ENCODE measurements at places on chromosomes 1 and 21.

GRCh38 chr1:195828325-195828724 is 779.9 kb downstream of the KCNT2 start:
- DNase-seq: no peak

- DNase-seq: peak; percentile 76
Measured at GRCh38 chr1:25904943-25905679, 1.1 kb downstream of the STMN1 start.

- no peak for DNase-seq
Measured at GRCh38 chr1:53695116-53695515, 43.8 kb downstream of the GLIS1 start.

DNA sequence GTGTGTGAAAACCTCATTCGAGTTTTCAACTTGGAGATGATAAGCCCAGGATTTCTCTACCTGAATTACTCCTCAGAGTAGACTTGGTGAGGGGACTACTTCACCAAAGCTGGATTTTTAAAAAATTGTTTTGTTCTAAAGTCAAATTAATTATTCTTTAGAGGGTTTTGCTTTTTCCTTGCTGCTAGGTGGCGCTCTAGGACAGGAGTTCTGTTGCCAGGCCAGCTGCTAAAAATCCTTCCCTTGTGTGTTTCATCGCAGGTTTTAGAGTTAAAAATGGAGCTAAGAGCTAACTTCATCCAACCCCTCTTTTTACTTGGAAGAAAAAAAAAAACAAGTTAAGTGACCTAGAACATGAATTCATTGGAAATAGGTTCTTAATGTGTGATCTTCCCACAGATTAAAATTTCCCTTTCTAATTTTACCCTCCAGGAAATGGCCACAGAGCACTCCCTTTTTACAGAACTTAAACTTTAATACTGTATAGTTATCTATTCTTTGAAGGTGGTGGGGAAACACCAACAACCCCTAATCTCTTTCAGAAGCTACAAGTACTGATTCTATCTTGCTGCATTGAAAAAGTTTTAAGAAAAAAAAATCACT is 36.7 kb upstream of the FAM163A start:
- peak; percentile 57 for DNase-seq

GRCh38 chr1:245306628-245307410 is 152.0 kb downstream of the KIF26B start:
- no peak for DNase-seq

DNA sequence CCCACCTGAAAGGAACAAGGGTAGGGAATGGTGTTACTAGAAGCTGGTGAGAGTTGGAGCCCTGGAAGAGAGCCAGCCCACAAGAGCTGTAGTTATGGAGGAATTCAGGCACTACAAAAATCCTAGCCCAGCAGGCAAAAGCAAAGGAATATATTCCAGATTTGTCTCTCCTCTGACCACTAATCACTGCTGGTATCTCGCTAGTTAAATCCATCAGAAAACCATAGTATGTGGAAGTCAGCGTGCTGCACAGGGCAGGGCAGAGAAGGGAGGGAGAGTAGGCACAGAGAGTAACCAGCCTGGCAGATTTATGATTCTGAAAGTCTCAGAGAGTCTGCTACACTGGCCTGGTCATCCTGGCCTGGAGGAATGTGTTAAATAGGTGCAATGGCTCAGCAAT is 88.6 kb downstream of the SELENOF start:
- no peak for DNase-seq

GRCh38 chr1:75708910-75709309 is 15.6 kb upstream of the ACADM start:
- no peak for DNase-seq

DNA sequence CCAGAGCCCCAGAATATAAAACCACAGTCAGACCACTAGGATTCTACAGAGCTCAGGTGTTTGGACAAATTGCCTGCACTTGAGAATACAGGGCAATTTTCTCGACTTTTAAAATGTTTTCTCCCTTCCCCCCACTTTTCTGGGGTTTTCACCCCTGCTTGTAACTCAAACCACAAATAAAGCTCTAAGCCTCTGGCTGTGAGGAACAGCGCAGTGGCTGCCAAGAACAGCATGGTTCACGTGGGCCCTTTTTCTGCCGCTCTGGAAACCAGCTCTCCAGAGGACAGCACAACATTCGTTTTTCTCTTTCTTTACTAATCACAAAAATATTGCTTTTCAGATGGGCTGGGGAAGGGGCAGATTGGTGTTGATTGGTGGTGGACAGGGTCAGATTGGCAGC is 102.2 kb upstream of the JUN start:
- no peak for DNase-seq

DNA sequence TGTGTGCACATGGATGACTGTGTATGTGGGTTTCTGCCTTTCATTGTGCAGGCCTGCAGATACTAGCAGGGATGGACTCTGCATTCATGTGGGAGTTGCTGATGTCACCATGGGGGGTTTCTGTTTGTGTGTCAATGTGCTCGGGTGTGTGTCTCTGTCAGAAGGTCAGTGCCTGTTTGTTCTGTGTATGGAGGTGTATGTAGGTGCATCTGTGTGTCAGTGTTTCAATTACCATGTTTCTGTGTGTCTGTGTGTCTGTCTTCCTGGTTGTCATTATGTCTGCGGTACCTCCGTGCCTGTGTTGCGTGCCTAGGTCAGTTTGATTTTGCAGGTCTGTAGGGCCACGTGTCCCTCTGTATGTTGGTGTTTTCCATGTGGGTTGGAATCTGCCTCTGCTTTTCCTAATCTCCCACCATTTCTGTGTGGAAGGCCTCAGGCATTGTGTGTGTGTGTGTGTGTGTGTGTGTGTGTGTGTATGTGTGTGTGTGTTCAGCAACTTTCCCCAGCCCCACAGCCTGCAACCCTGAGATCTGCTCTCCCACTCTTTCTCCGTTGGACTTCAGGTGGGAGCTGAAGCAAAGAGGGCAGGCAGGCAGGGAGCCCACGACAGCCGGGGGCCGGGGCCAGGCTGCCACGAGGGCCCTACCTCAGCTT is 36.7 kb upstream of the WASF2 start:
- DNase-seq: no peak

- no peak for DNase-seq
Measured at GRCh38 chr1:61301824-61302657, 219.7 kb downstream of the NFIA start.

DNA sequence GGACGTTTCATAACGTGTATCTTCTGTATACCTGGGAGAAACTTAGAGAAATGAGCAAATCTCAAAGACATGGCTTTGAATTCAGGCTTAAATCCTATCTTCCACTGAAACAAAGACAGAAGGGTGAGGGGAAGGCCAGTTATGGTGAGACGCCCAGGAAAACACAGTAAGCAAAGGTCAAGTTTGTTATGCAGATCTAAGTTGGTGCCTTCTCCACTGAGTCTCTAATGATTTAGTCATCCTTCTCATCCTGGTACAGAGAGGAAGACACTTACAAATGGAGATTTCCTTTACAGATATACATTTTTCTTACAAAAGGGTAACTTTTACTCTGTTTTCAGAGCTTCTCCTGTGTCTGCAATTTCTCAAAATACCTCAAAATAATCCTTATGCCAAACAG is 64.4 kb downstream of the MAP3K7CL start:
- DNase-seq: no peak

GRCh38 chr1:208644401-208645160 is 400.4 kb upstream of the PLXNA2 start:
- DNase-seq: peak; percentile 67

DNA sequence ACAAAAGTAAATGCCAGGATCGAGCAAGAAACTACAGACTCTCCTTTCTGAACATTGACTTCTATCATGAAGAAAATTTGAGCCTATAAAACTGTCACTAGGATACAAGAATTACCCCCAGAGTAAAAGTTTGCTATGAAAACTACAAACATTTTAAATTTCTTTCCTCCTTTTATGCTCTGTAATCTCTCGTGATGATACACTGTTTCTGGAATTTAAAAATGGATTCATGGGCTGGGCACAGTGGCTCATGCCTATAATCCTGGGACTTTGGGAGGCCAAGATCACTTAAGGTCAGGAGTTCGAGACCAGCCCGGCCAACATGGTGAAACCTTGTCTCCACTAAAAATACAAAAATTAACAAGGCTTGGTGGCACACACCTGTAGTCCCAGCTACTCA is 181.3 kb downstream of the ZNF281 start:
- no peak for DNase-seq

- DNase-seq: no peak
Measured at GRCh38 chr1:6251233-6251632, 7.3 kb downstream of the HES3 start.

GRCh38 chr21:45590726-45591618 is 48.7 kb upstream of the SLC19A1 start:
- no peak for DNase-seq

- DNase-seq: no peak
Measured at GRCh38 chr1:9100471-9101043, 28.3 kb downstream of the GPR157 start.

- DNase-seq: no peak
Measured at GRCh38 chr1:10057796-10058195, 25.0 kb downstream of the UBE4B start.

- no peak for DNase-seq
Measured at GRCh38 chr1:20429296-20429695, 56.7 kb downstream of the CAMK2N1 start.

All from NCI-H187 treated with DMSO at 0.1 percent for 48 hours (cell line).